Common myeloid progenitor, CD34-positive (primary cell): ENCODE measurements at places on chromosomes 13 and 19.

DNA sequence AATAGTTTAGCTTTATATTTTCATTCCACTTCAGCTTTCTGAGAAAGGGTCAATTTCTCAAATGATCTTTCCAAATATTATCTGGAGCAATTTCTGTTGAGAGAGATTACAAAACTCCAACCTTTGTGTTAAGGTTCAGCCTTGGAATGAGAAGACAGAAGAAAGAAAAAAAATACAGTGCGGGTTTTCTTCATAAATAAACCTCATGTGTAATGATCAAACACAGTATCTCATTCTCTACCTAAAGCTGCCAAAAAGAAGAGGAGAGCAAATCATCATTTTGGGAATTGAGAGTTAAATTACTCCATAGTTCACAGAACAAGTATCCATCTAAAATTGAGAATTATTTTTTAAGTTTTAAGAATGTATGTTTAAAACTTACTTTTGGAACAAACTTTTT, 420.5 kb downstream of the KLF5 start:
- no peak for DNase-seq

GRCh38 chr13:49443357-49443703, 534 bp downstream of the CAB39L start:
- no peak for DNase-seq

DNA sequence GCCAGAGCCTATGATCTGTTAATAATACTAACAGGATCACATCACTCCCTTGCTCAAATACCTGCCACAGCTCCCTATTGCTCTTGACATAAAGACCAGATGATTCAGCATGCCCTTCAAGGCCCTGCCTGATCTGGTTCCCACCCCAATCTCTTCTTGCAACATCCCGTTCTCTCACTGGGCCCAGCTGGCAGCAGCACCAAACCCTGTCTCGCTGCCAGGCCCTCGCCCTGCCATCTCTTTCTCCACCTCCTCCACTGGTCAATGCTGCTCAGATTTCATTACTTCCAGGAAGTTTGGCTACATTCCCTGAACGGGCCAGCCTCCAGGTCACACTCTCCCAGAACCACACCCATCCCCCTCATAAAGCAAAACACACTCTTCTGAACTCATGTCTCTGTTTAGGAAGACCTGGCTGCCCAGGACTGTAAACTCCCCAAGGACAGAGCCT, 8.6 kb upstream of the BCAT2 start:
- DNase-seq: no peak

- DNase-seq: peak; percentile 20
Observed at GRCh38 chr13:36887758-36888521, 32.1 kb downstream of the SMAD9 start.

- DNase-seq: no peak
Observed at GRCh38 chr19:6995054-6995453, 26.2 kb downstream of the MBD3L2B start.

DNA sequence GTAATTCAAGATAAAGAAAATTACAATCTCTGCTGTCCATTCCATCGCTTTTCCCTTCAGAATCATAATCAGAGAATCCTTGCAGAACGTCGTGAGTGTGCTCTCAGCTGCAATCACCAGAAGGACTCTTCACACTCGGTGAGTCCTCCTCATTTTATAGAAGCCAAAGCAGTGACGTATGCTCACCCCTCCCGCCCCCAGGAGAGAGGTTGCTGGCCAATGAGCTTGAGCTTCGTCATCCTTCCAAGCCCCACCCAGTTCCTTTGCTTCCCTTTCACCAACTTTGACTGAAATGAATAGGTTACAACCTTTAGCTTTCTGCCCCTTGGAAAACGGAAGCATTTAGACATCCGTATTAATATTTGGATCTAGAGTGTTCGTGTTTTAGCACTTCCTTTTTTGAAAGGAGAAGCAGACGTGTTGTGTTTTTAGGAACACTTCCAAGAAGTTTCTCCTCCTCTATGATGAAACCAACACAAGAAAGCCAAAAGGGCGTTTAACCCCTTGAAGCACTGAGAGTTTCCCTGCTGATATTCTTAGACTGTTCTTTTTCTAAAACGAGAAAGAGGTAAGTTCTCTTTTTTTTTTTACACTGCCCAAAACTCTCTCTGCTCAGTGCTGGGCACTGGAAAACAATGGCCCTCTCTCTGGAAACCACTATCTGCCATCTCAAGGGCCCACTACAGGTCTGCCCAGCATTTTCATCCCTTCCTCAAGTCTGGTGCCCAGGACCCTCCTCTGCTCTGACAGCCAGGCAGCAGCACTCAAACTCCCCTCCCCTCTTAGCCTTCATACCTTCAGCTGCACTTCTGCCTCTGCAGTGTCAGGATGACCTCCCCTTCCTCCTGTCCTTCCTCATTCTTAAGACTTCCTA, 44.3 kb upstream of the CEACAM21 start:
- peak; percentile 98 for DNase-seq

- no peak for DNase-seq
Observed at GRCh38 chr13:96100457-96101220, 10.7 kb downstream of the HS6ST3 start.

DNA sequence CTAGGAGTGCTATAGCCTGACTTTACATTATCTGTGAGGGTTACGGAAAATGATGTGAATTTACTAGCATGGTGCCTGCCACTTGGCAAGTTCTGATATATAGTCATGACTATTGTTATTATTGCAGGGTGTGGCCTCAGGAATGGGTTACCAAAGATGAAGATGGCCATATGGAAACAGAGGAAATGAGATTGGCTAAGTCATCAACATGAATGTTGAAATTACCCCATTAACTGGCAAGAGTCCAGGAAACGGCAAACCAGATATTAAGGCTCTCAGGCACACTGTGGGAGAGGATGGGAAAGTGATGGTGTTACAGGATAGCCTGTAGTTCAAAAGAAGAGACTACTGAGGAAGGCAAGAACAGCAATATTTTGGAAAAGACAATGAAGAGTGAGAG, 183.3 kb downstream of the KCNRG start:
- peak; percentile 8 for DNase-seq

- peak; percentile 81 for DNase-seq
Observed at GRCh38 chr19:12064590-12065538, at the start of gene ZNF844. Gene ZNF844, plus strand, starts transcription at chr19:12064731. Its CDS starts 143 bp downstream, at chr19:12064874.

DNA sequence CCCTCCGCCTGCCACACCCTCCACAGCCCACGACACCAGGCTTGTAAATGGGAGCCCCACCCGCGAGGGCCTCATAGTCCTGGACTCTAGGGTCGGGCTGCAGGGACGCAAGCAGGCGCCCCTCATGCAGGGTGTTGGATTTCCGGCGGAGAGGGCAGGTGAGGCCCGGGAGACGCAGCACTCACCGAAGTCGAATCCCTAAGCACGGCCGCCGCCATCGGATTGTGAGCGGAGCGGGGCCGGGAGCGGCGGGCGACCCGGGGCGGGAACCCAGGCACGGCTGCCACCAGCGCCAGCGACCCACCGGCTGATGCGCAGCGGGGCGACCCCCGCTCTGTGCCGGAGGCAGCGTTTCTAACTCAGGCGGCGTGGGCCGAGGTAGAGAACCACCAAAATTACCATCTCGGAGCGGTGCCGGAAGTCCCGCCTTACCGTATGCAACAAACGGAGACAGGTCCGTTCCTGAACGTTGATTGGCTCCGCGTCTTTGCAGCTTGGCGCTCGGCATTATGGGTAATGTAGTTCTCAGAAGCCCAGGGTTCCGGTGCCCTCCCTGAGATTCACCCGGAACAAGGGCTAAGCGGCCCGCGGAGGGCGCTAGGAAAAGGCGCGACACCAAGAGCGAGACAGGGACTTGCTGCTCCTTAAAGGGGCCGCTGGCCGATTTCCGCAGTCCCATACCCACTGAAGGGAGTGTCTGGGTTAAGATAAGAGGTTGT, at the start of gene ZNF416:
Gene ZNF416, minus strand, starts transcription at position 425 of the 719 bp plus-strand sequence. Its CDS starts 207 bp downstream, at position 218.
- peak; percentile 99 for DNase-seq

- DNase-seq: no peak
Observed at GRCh38 chr13:75299913-75300862, 181.8 kb downstream of the TBC1D4 start.

DNA sequence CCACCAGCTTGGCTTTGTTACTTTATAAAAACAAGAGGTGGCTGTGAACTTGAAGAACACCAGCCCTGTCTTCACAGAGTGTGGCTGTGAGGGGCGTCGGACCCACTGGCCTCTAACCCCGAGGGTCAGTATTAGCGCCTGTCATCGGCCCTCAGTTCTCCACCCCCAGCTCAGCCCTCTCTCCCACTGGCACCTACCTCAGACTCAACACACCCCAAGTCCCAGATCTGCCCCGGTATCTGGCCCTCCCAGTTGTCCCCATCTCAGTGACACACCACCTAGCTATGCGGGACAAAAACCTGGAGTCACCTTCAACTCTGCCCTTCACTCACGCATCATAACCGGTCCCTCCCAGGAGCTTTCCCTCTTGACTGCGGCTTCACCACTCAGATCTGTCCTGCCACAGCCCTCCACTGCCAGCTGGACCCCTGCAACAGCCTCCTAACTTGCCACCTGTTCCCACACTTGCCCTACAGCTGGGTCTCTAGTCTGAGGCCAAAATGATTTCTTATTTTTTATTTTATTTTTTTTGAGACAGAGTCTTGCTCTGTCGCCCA, 45.4 kb downstream of the PEPD start:
- DNase-seq: no peak

- no peak for DNase-seq
Observed at GRCh38 chr19:53130506-53130905, 2.2 kb downstream of the ZNF415 start.

DNA sequence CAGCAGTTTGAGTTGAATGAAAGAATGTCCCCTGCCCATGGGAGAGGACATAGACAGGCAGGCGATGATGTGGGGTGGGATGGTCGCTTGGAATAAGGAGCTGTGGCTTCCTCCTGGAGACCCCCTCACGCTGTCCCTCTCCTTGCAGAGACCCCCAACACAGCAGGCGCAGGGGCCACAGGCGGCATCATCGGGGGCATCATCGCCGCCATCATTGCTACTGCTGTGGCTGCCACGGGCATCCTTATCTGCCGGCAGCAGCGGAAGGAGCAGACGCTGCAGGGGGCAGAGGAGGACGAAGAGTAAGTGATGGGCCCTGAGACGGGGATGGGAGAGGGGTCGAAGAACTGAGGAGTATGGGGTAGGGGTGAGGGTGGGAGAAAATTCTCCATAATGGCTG, 9.0 kb upstream of the TOMM40 start:
- DNase-seq: no peak

GRCh38 chr13:37615276-37615675, 16.7 kb upstream of the POSTN start:
- DNase-seq: no peak

GRCh38 chr13:51331354-51331861, 8.1 kb upstream of the SERPINE3 start:
- DNase-seq: peak; percentile 49

GRCh38 chr19:3618144-3618810, 8.3 kb downstream of the CACTIN start:
- DNase-seq: peak; percentile 35

GRCh38 chr13:67036699-67037457, 193.3 kb downstream of the PCDH9 start:
- no peak for DNase-seq

DNA sequence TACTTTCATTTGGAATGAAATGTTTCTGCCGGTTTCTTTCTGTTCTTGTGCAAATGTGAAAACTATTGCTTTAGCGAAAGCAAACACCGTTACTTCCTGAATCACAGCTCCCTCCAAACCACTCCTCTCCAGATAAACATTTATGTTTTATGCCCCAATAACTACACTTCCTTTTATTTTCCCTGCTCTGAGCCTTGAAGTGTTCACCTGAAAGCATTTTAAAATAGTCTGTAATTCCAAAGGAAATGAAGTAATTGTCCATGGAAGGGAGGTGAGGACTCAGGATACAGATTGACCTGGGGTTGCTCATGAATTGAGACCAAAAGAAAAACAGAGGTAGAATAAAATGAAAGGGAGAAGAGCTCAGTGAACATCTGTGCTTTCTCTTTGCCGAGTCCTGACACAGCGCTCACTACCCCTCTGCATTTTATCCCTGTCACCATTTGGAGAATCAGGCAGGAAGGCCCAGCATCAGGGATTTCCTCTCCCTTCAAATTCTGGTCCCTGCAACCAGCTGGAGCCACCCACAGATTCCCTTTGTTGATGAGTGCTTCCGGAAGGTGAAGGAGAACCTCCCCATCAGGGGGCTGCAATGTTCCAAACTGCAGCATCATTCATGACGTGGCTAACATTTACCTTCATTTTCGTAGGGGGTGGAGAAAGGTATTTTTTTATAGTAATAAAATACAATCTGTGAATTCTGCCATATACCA, 171.9 kb downstream of the ITGBL1 start:
- no peak for DNase-seq

GRCh38 chr19:46428239-46429135, at the start of gene PNMA8C:
Gene PNMA8C, minus strand, starts transcription at chr19:46428936. Its CDS starts 577 bp downstream, at chr19:46428359.
- peak; percentile 87 for DNase-seq

- DNase-seq: no peak
Observed at GRCh38 chr13:100584896-100585295, 3.7 kb downstream of the GGACT start.

DNA sequence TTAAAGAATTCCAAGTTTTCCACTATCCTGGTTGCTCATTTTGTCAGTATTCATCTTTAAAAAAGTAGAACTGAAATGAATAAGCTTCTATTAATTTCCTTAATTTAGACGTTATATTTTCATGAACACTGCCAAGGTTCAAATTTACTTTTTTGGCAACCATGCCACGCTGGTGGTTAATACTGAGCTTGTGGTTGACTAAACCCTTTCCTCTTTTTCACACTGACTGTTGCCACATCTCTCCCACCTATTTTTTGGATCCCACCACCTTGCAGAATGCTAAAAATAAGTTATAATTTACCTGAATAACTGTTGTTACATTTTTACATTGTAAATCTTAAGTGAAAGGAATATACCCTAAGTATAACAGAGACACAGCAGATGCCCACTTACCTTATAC, 45.0 kb downstream of the FLT3 start:
- DNase-seq: peak; percentile 89

- no peak for DNase-seq
Observed at GRCh38 chr19:39133431-39134270, 8.1 kb downstream of the PAK4 start.

DNA sequence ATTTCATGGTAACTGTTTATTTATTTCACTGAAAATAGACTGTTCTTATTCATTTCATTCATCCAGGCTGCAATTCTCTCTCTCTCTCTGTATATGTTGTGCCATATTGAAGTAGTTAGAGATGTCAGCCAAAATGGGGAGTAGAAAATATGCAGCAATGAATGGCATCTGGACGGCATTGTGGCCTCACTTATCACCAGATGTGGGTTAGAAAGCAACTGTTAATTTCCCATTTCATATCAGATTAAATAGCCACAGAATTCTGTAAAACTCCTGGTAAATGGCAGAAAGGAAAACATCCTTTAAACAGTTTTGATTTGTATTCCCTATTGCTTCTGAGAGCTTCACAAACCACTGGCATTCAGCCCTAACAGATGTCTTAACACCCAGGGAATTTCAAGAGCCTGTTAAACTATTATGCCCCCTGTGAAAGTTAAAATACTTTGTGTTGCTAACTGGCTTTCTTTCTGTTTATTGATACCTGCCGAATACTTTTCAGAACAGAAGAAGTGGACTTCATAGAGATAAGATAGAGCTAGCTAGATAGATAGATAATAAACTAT, 1763.3 kb upstream of the MIR17HG start:
- no peak for DNase-seq

- DNase-seq: no peak
Observed at GRCh38 chr19:2575734-2576481, 100.0 kb downstream of the GADD45B start.
